ENCODE measurements at places on chromosomes 16 and 17.

DNA sequence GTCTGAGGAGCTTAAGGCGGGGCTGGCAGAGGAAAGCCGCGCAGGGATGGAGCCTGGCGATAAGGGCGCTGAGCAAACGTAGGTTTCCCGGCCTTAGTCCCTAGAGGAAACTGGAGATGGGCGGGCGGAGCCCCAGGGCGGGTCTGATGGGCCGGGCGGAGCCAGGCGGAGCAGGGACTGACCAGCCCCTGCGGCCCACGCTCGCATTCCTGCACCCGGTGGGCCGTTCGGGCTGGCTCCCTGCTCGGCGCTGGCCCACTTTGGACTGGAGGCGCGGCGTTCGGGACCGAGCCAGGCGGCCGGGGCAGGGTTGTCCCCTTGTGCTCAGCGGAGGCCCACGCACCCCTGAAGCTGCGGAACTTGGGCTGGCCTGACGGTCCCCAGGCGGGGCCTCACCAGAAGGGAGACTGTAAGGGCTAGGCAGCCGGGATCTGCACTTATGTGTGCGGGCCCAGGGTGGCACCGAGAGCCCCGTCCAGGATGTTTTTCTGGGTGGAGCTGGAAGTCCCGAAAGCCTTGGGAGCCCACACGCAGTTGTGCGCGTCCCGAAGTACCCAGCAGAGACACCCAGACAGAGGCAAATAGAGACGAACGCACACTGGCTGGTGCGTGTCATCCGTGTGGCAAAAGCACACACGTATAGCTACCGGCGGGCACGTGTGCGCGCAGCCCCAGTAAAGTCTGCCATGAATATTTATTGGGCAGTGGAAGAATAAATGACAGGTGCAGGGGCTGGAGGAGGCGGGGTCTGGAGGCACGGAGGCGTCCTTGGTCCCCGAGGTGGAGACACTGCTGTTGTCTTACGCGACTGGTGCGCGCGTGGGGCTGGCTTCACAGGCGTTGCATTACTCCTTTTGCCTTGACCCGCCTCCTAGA, 1.4 kb downstream of the PYDC1 start:
- DNase-seq, result peak; percentile 57

DNA sequence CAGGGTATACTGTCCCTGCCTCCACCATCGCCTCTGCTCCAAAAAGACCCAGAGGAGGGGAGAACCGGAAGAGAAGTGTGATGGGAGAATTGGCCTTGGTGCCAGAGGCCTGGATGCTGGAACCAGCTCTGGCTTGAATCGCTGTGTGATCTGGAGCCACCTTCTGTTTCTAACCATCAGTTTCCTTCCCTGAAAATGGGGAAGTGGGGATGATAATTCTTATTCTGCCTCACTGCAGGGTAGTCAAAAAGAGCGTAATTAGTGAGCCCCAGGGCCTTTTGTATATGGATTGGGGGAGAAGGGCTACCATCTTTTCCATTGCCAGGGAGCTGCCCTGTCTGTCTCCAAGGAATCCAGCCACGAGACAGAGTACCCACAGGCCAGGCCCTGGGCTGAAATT, 52.2 kb downstream of the CCT6B start:
- no peak for DNase-seq

DNA sequence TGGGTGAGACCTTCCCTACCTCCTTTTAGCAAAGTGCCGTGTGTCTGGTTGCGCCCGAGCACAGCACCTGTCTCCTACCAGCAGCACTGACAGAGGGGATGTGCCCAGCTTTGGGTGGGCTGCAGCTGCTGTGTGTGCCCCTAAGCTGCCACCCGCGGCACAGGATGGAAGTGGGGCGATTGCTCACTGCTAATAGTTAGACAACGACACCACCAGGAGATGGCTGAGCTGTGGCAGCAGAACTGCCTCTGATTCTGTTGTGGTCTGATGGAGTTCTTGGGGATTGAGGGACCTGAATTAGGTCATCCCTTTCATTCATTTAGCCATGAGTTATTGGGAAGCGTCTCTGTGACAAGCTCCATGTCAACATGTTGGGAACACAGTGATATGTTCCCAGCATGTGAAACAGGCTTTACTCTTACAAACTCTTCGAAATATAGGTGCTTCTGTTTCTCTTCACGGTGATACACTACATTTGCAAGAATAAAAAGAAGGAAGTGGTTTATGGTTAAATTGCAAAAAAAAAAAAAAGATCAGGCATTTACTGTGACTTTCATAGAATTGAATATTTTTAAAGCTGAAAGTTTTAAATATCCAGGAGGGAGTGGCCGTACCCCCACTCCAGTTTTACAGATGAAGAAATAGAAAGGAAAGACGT, 184.4 kb downstream of the MAF start:
- no peak for DNase-seq

DNA sequence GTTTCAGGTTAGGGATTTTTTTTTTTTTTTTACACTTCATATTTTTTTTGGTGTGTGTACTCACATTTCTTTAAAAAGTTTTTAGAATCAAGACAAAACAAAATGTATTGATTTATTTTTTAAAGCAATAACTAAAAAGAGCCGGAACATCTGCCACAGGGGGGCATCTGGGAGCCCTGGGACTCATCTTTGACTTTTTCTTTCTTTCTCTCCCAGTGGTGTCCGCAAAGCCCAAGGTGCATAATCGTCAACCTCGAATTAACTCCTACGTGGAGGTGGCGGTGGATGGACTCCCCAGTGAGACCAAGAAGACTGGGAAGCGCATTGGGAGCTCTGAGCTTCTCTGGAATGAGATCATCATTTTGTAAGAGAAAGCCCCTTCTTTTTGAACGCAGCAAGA, 36.3 kb downstream of the WWP2 start:
- DNase-seq, result peak; percentile 38

DNA sequence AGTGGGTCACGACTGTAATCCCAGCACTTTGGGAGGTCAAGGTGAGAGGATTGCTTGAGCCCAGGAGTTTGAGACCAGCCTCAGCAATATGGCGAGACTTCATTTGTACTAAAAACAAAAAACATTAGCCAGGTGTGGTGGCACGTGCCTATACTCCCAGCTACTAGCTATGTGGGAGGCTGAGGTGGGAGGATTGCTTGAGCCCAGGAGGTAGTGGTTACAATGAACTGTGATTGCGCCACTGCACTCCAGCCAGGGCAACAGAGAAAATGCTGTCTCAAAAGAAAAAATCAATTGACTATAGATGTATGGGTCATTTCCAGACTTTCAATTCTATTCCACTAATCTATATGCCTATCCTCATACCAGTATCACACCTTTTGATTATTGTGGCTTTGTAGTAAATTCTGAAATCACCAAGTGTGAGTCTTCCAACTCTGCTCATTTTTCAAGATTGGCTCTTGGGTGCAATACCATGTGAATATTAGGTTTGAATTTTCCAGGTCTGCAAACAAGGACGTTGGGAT, 27.2 kb upstream of the CEP20 start:
- no peak for DNase-seq

DNA sequence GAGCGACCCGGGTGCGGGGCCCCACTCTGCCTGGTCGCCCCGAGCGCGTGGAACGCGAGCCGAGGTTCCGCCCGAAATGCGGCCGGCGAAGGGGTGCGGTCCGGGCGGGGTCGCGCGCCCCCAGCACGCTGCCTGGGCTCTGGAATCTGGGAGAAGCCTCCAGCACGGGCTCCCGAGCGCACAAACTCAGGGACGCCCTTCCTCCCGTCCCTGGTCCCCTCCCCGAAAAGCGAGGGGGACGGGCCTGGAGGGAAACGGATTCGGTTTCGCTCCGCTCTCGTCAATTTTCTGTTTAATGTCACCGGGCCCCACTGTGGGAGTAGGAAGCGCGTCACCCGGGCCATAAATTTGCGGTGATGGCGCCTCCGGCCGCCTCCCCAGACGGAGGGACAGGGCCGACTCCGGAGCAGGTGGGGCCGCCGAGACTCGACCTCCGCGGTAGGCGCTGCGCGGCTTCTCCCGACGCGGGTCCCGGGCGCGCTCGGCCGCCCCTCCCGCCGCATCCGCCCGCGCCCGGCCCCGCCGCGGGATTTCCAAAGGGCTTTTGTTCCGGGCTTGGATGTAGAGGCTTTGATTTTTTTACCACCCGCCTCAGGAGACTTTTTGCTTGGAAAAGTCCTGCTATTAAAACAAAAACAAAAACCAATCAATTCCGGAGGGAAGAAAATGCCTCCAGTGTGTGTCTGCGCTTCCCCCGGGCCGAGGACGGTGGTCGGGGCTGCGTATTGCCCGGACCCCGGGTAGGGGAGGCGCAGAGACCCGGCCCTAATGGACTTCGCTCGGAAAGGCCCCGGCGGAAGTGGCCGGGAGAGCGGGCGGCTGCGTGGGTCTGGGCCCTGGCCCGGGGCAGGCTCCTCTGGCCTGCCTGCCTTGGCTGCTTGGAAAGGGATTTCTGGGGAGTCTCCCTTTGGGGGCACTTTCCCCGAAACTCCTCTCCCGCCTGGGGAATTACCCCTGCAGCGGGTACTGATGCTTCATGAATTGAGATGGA, 7.9 kb upstream of the BAHCC1 start:
- peak; percentile 65 for DNase-seq

DNA sequence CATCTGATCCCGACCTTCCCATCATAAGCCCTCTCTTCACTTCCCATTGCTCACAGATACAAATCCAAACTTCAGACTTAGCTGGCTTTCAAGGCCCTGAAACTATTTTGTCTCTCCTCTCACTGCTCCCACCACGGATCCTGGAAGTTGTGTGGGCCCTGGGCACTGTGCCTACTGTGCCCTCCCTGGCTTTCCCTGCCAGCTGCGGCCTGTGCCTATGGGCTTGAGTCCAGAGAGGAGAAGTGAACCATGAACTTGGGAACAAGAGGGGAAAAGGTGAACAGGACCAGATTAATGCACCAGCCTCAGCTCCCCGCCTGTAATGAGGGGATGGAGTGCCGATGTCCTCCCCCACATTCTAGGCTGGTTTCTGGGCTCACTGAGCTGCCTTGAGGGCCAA, 18.9 kb upstream of the KCNJ12 start:
- DNase-seq, result no peak

GRCh38 chr16:52068447-52069074, 478.4 kb downstream of the TOX3 start:
- peak; percentile 2 for DNase-seq

DNA sequence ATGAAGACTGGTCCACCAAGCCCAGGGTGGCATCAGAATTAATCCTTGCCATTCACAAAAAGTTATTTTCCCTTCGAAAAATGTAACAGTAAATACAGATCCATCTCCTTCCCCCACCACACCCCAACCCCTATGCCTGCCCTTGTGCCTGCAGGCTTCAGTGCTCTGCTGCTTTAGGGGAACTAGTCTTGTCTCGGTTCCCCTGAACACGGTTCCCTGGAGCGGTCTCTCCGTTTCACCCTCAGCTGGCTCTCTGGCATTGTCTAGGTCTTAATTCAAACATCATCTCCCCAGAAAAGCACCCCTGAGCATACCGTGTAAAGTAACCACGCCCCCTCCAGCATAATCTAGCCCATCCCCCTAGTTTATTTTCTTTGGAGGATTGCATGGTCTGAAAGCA, 25.8 kb downstream of the EMP2 start:
- no peak for DNase-seq

DNA sequence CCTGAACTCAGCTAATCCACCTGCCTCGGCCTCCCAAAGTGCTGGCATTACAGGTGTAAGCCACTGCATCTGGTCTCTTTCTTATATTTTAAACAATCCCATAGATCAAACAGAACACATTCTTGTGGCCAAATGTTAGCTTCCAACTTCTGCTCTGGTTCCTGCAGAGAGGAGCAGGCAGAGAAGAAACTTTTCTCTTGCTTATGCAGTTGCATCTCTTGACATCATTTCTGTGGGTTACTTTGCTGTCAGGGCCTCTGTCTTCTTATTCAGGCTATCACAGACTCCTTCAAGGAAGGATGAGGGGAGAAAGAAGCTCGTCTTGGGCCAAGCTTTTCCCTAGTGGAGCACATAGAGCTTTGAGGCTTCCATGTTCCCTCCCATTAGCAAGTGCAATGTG, 7.8 kb downstream of the HSD17B2 start:
- DNase-seq, result no peak

- peak; percentile 43 for DNase-seq
These were observed 548 bp downstream of the HAGH start for GRCh38 chr16:1825864-1826690.

DNA sequence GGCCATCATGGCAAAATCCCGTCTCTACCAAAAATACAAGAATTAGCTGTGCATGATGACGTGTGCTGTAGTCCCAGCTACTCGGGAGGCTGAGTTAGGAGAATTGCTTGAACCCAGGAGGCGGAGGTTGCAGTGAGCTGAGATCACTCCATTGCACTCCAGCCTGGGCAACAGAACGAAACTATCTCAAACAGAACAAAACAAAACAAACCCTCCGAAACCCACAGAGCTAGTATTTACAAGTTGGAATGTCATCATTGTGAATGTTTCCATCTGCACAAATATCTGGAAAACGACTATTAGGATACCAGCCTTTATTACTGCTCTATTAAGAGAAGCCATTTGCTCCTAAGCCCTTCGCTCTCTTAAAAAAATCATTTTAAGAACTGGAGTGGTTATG, 26.0 kb downstream of the SMARCE1 start:
- DNase-seq, result no peak

- DNase-seq, result no peak
These were observed 47.9 kb downstream of the GINS3 start for GRCh38 chr16:58440131-58440530.

DNA sequence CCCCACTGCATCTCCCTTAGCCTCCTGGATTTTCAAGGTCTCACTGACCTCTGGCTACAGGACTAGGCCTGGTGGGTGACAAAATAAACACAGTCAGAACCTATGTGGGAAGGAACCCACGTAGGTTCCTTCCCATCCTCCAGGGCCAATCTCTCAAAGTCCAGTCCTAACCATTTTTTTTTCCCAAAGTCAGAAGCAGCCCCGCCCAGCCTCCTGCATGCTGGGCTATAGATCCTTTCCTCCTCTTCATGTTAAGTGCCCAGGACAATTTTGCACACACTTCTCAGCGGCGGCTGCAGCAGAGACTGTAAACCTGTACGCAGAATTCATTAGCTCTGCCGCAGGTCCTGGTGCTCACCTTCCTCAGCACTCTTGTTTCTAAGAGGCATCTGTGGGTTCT, 285.8 kb downstream of the NPIPA8 start:
- no peak for DNase-seq

DNA sequence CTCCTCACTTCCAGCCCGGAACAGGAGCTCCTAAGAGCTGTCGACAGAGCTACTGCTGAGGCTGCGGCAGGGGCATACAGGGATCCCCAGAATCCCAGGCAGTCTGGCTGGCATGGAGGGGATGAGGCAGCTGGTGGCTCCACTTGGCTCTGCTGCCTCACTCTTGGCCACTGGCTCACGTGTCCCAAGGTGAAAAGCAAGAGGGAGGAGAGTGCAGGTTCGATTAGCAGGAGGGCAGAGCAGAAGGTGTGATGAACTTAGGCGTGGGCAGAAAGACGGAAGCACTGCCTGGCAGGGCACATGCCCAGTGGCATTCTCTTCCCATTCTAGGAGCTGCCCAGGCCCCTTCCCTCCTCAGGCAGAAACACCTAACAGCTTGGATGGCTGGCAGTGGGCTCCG, 11.3 kb upstream of the TBX21 start:
- DNase-seq, result no peak

All from fibroblast of mammary gland (primary cell).